ENCODE measurements at places on chromosomes 7 and 10.

DNA sequence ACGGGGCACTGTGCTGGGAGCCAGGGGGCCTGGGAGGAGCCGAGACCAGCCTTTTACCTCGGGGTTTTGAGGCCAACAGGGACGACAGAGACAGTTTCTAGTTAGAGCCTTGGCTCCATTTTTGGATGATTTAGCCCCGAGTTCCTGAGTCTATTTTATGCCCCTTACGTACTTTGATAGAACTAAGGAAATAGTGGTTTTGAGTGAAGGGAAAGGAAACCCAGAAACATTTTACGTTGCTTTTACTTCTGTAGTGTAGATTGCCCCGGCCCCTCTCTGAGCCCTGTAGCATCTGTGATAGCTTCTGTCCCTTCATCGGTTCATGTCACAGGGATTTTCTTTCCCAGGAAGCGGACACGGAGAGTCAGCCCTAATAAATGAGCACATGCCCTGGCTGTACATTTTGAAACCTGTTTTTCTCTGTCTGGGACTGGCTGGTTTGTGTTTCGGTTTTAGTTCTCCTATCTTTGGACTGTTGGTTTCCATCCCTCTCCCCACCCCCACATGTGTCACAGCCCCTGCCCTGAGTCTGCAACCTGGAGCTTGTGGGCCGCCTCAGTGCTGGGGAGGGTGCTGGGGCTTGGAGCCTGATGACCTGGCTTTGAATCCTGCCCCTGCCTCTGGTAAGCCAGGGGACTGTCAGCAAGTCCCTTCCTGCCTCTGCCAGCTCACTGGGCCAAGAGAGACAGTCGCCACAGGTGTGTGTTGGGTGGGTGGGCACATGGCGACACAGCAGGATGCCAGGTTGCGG, 6.9 kb upstream of the ORAI2 start:
- DNase-seq = no peak

DNA sequence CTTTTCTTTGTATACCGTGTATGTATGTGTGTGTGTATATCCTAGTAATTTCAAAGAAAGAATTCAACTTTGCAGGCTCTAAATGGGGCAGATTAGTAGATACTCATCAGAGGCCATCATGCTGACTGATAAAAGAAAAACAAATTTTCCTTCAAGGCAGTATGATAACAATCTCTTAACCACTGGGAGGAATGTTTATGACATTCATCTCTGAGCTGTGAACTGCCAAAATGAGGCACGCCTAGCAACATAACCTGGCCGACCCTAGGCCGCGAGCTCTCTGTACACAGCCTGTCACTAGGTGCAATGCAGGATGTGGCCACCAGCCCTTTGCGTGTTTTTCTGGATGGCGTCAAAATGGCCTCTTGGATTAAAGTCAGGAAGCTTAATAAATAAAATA, 343.7 kb upstream of the GALNT17 start:
- no peak for DNase-seq

DNA sequence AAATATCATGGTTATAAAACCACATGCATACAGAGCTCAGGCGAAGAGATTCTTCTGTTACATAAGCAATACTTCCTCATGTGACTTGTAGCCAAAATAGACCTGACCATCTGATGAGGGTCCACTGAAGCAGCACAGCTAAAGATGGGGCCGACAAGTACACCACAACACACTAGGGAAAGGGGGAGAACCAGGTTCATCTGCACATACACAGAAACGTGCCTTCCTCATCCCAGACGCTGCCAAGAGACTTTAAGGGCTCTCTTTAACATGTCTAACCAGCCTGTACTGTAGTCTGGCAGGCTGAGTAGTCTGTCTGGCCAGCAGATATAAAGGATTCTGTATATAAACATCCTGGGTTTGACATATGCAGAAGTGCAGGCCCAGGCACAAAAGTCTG, 30.3 kb downstream of the ERCC6 start:
- DNase-seq = no peak

DNA sequence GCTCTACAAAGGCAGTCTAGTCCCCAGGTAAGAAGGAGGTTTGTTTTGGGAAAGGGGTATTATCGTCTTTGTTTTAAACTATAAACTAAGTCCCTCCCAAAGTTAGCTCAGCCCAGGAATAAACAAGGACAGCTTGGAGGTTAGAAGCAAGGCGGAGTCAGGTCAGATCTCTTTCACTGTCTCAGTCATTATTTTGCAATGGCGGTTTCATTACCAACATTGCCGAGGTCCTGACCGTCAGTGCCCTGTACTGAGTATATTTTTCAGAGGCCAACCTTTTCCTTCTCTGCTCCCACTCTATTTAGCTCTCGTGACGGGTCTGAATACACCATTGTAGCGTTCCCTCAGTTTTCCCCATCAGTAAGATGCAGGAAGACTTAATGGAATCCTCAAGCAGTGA, 184.5 kb downstream of the PRKCQ start:
- no peak for DNase-seq

- DNase-seq = no peak
These were observed 68.3 kb downstream of the MLLT10 start for GRCh38 chr10:21602313-21602712.

- DNase-seq = no peak
These were observed 136.4 kb downstream of the DYNC2I1 start for GRCh38 chr7:158992759-158993158.

- DNase-seq = no peak
These were observed 179.9 kb downstream of the AUTS2 start for GRCh38 chr7:69778138-69778537.

Measured in adipocyte (in vitro differentiated cells).